ENCODE measurements at places on chromosomes 2 and 18.

- no peak for DNase-seq
Observed at GRCh38 chr18:433298-433697, 67.2 kb downstream of the COLEC12 start.

GRCh38 chr2:237438080-237438940, 24.3 kb upstream of the COL6A3 start:
- no peak for DNase-seq

GRCh38 chr2:183125659-183126341, 1.6 kb downstream of the NUP35 start:
- no peak for DNase-seq

- no peak for DNase-seq
Observed at GRCh38 chr2:85435220-85435958, 16.9 kb downstream of the SH2D6 start.

DNA sequence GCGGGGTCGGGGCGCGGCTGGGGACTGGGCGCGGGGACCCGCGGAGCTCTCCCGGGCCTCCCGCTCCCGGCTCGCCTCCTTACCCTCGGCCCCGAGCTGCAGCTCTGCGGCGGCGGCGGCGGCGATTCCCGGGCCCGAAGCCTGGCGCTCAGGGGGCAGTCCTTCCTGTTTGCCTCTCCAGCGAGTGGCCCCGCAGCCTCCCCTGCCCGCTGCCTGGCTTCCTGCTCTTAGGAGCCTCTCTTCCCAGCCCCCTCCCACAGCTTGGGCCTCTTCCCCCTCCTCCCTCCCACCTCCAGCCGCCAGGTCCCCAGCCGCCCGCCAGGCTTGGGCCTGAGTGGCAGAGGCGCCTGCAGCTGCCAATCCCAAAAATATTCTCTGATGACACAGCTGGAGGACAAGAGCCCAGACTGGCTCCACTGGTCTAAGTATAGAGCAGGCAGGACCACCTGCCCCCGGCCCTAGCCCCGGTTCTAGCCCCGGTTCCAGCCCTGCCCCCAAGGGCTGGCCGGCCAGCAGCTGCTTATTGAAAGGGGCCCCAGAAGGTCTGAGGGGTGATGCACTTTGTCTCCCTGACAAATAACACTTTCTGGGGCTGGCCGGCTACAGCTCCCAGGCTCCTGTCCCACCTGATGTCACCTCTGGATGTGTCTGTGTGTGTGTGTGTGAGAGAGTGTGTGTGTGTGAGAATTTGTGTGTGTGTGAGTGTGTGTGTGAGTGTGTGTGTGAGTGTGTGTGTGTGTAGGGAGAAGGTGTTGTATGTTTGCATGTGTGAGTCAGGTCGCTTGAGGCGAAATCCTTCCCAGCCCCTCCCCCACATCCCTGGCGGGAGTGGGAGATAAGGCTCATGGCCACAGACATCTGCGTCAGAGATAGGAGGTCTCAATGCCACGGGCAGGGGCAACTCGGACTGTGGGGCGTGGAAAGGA, at the start of gene OBSL1:
OBSL1 (minus strand) TSS at position 229 of the 926 bp plus-strand sequence. CDS start 307 bp downstream, outside the sequence.
- peak; percentile 55 for DNase-seq

DNA sequence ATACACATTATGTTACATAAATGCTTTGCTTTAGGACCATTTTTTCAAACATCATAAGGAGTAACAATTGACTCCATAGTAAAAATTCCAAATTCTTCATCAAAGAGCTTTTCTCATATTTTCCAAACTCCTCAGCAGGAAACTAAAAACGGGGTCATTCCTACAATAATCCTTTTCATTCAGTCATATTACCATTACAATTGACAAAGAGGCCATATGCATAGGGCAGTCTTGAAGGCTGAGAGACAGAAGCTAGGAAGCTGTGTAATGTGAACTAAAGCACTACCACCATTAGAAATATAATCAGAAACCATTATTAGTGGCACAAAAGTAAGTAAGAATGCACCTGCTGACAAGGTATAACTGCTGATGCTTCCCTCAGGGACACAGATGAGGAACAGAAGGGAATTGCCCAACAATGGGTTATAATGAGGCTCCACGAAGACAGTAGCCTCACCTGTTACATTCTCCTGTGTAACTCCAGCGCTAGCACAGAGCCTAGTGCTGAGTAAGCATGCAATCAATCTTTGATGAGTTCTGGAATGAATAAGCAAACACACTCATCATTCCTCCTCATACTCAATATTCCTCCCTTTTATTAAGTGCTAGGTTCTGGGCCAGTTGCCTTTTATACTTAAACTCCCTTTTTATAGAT, 942.3 kb downstream of the CPS1 start:
- no peak for DNase-seq

DNA sequence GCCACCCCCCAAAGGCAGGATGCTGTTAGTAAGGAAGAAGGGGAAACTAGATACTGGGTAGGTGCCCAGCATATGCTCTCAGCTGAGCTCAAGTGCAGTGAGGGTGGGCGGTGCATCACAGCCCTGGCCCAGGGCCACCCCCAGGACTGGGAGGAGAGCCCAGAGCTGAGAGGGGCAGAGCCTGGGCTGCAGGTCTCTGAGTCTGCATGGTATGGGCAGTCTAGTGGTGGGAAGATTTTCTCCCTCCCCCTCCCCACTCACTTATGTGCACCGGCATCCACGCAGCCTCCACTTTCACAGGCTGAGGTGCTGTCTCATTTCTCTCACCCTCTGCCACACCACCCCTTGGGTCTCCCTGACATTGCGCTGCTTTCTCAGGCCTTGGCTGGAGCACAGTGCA, 48.5 kb upstream of the CAB39 start:
- no peak for DNase-seq

DNA sequence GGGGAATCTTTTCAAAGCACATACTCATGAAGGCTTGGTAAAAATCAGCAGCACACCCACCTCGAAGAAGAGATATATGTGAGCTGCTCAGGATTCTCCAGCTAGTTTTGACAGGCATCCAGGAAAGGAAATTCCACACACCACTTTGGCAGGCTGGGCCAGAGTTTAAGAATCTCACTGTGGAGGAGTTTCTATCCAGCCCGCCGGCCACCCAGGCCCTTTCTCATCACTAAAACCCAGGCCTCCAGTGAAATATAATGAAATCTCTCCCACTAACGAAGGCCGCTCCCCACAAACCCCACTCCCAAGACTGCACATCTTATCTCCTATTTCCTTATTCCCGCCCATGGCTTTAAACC, 202.0 kb downstream of the GLI2 start:
- no peak for DNase-seq

DNA sequence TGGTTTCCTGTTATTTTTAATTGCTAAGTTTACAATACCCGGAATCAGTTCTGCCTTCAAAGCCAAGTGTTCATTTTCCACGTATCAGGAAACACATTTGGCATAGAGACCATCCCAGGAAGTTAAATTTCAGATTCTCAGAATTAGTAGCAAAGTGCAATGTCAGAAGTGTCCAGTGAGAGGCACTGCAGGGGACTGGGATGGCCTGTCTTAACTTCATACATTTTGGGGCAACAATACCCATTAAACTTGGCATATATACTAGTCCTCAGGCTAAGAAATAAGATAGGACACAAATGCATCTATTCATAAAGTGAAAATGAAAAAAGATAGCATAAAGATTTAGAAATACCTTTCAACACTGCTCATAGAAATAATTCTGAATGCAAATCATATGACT, 1.5 kb upstream of the IL1RL2 start:
- no peak for DNase-seq

DNA sequence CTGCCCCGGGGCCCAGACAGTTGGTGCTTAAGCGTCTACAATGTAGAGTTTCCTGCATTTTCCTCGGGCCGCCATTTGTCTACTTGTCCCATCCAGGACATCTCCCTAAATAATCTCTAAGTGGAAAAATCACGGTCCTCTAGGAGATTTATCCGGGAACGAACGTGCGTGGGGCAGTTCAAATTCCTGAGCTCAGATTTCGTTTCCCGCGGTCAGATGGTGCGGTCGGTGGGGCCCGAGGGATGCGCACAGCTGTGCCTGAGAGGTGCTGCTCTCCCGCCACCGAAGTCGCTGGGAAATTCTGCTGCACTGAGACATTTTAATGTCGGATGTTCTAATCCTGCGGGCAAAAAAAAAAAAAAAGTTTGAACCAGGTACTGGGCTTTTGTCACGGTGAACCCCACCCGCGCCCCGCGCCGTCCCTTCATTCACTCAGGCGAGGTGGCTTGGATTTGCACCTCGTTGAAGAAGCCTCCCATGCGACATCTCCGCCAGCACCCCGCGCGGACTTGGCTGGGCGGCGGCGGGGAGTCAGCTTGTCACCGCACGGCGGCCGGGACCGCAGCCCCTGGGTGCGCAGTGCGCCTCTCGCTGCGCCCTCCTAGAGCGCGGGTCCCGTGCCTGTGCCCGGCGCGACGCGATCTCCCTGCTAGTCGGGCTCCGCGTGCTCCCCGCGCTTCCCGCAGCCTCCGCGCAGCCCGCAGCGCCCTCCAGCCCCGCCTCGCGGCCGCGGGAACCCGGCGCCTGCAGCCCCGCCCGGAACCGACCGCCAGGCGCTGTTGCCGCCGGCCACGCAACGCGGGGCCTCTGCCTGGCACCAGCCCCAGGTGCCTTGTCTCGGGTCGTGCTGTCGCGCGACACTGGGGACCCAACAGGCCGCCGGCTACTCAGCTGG, 191.9 kb upstream of the TCF4 start:
- DNase-seq: no peak

- DNase-seq: peak; percentile 16
Observed at GRCh38 chr18:49250816-49251388, 209.5 kb downstream of the DYM start.

DNA sequence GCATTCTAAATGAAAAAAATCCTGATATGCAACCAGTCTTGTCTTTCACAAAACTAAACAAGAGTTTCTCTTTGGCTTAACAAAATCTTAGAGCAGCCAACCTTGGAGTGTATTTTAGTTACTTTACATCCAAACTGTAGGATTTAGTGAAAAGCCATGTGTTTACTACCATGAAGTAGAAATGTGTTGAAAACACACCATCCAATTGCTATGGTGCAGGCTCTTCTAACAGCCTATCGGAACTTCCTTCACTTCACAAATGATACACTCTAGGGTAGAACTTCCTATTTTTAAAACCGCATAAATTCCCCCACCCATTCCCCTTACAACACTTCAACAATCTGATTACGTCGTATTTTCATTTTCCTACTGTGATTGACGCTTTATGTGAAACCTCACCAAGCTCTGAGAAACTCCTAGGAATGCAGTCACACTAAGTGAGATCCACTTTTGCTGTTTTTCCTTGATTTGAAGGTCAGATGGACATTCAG, 74.4 kb upstream of the MAP4K4 start:
- DNase-seq: no peak

DNA sequence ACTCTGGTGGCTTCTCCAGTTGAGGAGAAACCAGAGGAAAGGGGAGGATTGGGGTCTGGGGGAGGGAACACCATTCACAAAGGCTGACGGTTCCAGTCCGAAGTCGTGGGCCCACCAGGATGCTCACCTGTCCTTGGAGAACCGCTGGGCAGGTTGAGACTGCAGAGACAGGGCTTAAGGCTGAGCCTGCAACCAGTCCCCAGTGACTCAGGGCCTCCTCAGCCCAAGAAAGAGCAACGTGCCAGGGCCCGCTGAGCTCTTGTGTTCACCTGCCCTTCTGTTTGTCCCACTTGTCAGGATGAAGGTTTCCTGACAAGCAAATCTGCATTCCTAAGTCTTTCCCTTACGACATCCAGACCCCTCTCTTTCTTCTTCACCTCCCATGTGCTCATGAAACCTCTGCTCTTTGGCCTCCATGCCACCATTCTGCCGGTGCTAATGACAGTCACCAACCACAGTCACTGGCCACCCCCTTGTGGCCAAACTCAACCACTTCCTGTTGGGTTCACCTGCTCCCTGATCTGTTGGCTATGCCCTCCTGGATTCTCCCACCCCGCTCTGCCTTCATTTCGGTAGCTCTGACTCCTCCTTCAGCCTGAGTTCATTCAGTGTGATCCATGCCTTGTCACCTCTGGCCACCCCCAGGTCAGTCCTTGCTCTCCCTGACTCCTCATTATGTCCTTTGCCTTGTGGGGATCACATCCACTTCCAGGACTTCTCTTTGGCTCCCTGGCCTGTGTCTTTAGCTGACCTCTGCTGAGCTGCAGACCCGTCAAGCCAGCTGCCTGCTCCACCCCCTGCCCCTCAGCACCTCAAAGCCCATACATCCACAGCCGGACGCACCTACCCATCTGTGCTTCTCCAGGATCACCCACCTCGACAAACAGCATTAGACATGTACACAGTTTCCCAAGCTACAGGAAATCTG, 17.6 kb downstream of the EMX1 start:
- DNase-seq: no peak

DNA sequence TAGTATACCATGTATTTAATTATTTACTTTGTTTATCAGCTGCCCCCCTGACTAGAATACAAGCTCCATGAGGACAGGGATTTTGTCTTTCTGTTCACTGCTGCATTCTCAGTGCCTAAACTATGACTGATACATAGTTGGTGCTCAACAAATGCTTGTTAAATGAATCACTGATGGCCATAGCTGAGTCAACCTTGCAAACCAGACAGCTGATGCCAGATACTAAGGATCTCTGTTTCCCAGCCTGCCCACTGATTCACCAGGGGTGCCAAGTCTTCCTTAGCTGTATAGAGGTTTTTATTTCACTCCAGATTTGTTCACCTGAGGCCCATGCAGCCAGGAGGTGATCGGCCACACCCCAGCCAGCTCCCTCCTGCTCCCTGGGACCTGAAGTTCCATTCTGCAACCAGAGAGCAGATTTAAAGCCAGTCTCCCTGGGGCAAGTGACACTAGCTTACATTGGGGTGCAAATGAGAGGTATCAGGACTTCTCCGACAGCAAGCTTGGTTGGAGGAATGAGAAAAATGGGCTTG, 92.2 kb downstream of the C1QL2 start:
- DNase-seq: no peak

DNA sequence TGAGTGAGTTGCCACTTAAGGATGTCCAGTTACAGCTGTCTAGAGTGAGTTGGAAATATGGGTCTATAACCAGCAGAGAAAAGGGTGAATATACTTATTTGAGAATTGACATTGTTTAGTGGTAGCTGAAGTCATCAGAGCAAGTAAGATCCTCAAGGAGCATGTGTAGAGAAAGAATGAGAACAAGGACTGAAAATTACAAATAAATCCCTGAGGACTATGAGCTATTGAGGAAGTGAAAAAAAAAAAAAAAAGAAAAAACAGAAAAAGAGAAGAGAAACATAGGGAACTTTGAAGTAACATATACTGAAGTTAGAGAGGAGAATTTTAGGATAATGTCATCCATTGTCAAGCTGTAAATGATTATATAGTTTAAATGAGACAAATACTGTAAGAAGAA, 134.0 kb upstream of the CCDC68 start:
- no peak for DNase-seq

- no peak for DNase-seq
Observed at GRCh38 chr2:134178138-134178877, 75.6 kb upstream of the MGAT5 start.

DNA sequence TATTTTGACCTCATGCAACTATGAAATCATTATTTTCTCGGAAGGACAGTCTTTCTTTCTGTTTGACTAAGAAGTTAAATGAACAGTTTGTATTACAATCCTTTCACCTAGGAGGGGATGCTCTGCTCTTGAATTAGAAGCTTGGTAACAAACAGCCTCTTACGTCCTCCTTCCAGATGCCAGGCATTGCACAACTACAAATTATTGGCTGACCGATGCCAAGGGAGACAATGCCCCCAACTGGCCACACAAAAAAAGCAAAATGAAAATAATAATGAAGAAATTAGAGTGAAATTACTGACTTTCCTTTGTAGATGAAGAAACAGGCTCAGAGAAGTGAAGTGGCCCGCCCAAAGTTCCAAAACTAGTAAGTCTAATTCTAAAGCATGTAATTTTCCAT, 177.9 kb downstream of the CYRIA start:
- DNase-seq: peak; percentile 35
